ENCODE measurements at places on chromosomes 13 and 19. TPM values are rescaled to one million over a fixed set of nuclear protein-coding genes. Genes with fewer than 3 reads are reported as not detected.

The ABHD17A gene
- 52.7 TPM for total RNA-seq

The GIPR gene
- total RNA-seq, result 0.52 TPM

The KIR2DL3 gene
- not detected for total RNA-seq

The ZGLP1 gene
- 1.0 TPM for total RNA-seq

The ZNF507 gene
- total RNA-seq, result 11.0 TPM

The LIPE gene
- total RNA-seq, result 8.9 TPM

The PNKP gene
- total RNA-seq, result 17.2 TPM

The GIPC3 gene
- total RNA-seq, result not detected

The FLT1 gene
- 13.0 TPM for total RNA-seq

The CCL25 gene
- not detected for total RNA-seq

The CHST8 gene
- not detected for total RNA-seq

The THAP8 gene
- total RNA-seq, result 2.1 TPM

The F7 gene
- total RNA-seq, result under 0.01 TPM

The C13orf42 gene
- total RNA-seq, result not detected

The ACER1 gene
- total RNA-seq, result 0.52 TPM

The TNFSF9 gene
- total RNA-seq, result 1.0 TPM

The MAST1 gene
- total RNA-seq, result not detected

The C19orf38 gene
- total RNA-seq, result 4.2 TPM

The PSMD8 gene
- total RNA-seq, result 129 TPM

The ZNF135 gene
- total RNA-seq, result 10.4 TPM

The RFX1 gene
- total RNA-seq, result 4.7 TPM

The ZNF700 gene
- total RNA-seq, result 6.3 TPM

The TMEM221 gene
- total RNA-seq, result 0.52 TPM

The ZNF814 gene
- total RNA-seq, result 13.0 TPM

The B3GNT8 gene
- 0.52 TPM for total RNA-seq

The DHRS12 gene
- 5.2 TPM for total RNA-seq

The ICAM4 gene
- total RNA-seq, result 2.6 TPM

The SLC25A23 gene
- total RNA-seq, result 7.8 TPM

The FBN3 gene
- 4.2 TPM for total RNA-seq

The CASP14 gene
- not detected for total RNA-seq

The WDR88 gene
- total RNA-seq, result not detected

All from skeletal muscle tissue (tissue), 5 donors.